ENCODE measurements at places on chromosomes 13 and 19. TPM values are rescaled to one million over a fixed set of nuclear protein-coding genes. Genes with fewer than 3 reads are reported as not detected.

GRCh38 chr19:5287066-5287465 is 53.5 kb downstream of the PTPRS start:
- no peak for DNase-seq

GRCh38 chr13:66853564-66853963 is 376.6 kb downstream of the PCDH9 start:
- no peak for DNase-seq

GRCh38 chr13:44786756-44787155 is 202.5 kb downstream of the NUFIP1 start:
- no peak for DNase-seq

DNA sequence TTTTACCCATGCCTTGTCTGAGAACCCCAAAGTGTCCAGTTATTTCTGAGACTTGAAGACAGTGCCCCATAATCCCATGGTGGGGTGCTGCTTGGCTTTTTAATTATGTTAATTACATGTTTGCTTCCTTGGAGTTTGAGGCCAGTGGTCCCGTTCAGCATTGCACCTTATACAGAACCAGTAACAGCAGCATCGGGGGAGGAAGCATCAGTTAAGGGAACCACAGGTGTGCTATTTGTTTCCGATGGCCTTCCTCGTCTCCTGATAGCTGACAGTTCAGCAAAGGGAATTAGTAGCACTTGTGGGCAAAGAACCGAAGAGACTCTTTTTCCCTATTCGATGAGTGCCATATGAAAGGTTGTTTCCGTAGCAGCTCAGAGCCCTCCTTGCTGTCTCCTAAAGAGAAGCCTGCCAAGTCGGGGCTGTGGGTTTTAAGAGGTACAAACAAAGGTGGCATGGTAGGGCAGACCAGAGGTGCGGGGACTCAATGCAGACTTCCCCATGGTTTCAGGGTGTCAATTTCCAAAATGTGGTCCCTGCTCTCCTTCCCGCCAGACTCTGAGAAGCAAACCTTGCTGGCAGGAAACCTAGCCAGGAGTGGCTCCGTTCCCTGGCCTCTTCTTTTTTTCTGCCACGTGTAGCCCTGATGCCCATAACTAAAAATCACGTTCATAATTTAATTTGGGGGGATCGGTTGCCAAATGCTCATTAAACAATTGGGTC is 225.2 kb upstream of the TSHZ3 start:
- no peak for DNase-seq

DNA sequence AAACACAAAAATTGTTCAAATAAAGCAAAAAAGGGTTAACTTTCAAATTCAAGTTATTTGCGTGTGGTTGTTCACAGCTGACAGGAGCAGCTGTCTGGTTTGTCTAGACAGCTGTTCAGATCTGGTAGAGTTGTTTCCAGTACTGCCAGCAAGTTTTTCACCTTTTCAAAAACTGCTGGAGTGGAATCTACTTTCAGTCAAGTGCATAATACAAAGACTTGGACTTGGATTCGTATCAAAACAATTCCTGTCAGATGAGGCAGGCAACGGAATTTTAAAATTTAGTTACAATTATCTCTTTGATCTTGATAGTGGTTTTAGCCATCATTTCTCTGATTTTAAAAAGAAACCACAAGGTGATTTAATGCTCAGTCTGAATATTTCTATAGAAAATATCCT is 51.7 kb upstream of the EEF1AKMT1 start:
- no peak for DNase-seq

Gene TBXA2R
- total RNA-seq = 5.2 TPM

DNA sequence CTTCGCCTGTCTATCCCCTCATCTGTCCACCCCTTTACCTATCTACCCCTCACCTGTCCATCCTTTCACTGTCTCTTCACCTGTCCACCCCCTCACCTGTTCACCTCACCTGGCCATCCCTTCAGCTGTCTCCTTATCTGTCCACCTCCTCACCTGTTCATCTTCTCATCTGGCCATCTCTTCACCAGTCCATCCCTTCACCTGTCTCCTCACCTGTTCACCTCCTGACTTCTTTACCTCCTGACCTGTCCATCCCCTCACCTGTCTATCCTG is 13.2 kb upstream of the KANK2 start:
- no peak for DNase-seq

Gene VMAC
- total RNA-seq = 5.2 TPM

GRCh38 chr13:33489563-33489962 is 204.0 kb upstream of the STARD13 start:
- DNase-seq = no peak

Gene KCNC3
- 10.8 TPM for total RNA-seq

DNA sequence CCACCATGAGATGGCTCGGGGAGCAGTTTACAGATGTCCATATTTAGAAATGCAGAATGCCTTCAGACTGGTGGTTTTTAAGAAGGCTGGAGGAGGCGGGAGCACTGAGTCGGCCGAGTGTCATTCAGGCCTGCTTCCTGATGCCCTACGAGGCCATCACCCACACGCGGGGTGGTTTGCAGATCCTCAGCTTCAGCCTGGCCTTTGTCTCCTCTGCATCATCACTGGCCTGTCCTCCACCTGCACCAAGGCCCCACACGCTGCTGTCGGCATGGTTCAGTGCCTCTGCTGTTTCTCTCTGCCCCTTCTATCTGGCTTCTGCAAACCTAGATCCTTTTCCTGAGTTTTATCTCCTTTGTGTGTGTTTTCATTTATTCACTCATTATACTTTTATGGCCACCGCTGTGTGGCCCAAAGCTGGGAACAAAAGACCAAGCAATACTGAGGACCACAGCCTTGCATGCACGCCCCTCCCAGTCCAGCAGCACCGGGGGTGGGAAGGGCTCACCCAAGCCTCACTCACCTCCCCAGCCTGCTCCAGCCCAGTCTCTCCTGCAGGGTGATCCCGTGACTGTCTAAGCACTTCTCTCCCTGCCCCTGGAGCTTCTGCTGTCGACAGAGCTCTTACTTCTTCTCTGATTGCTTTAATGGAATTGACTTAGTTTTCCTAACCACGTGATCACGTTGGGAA is 240.8 kb downstream of the TEX29 start:
- DNase-seq = no peak

- no peak for DNase-seq
Observed at GRCh38 chr13:106063591-106064313, 471.7 kb downstream of the EFNB2 start.

Gene CRB3
- total RNA-seq = 0.21 TPM

DNA sequence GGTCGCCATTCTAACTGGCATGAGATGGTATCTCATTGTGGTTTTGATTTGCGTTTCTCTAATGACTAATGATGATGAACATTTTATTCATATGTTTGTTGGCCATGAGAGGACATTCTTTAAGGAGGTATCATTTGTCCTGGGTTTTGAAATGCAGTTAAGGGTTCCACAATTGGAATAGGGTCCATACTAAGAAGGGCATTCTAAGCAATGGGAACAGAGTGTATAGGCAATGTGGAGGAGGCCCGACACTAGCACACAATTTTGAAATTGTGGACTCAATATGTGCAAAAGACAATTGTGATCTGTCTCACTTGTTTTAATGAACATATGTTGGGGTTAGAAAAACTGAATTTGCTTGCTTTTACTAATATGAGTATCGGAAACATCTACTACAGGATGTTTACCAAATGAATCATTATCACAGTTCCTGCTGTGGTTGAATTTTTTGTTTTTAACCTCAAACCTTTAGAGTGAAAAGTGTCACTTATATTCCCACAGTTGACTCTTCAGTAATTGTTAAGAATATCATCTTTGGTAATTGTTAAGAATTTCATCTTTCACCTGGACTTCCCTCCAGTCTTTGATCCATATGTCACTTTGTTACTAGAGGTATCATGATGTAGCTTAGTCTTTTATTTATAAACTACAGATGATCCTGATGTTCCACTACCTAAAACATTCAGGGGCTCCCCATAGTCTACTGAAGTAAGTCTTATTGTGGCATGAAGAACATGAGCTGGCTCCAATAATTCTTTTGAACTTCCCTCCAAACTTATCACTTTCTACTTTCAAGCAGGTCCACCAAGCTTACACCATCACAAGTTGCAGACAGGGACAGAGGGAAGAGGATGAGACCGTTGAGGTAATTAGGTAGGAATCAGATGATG is 109.7 kb upstream of the KLF12 start:
- DNase-seq = no peak

DNA sequence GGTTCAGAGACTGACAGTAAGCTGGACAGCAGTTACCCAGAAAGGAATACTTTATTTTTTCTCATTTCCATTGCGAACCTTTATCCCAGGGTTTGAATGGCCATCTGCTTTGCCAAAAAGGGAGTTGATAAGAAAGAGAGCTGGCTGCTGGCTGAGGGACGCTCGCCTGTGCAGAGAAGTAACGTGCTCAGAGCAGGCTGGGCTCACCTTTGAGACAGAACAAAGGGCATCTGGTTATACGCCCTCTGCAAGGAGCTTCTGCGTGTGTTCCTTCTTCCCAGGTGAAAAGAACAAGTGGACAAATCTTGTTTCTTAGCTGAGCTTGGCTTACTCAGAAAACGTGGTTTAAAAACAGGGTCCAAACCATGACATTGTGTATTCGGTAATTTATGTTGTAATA is 47.4 kb downstream of the EFNB2 start:
- DNase-seq = no peak
